ENCODE measurements at places on chromosomes 2 and 18. TPM values are rescaled to one million over a fixed set of nuclear protein-coding genes. Genes with fewer than 3 reads are reported as not detected.

The TUBA4B gene
- not detected for total RNA-seq

The CCDC68 gene
- 2.9 TPM for total RNA-seq

The C2orf66 gene
- 0.38 TPM for total RNA-seq

GRCh38 chr2:152791979-152792378 is 73.6 kb downstream of the ARL6IP6 start:
- DNase-seq: no peak
- no peak overlapping the region for H3K4me3 ChIP-seq
- H3K4me1 ChIP-seq: peaks cover under 1% of the 10 kb centered on the region
- H3K36me3 ChIP-seq: no peaks in the 10 kb centered on the region
- H3K27ac ChIP-seq: no peak overlapping the region

DNA sequence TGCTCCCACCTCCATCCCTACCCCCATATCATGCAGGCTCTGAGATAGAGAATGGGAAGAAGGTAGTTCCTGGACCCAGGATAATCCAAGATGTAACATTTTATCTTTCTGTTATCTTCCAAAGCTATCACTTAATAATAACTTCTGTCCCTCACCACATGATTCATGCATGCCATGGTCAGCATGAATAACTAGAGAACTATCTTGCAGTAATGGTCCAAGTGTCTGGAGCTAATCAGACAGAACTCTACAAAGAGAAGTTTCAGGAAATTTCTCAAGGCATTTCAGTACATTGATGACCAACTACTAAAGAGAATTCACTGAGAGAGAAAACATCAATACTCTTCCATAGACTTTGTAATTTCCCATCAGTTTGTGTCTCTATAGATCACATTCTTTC is 1469.7 kb upstream of the PIK3C3 start:
- H3K27me3 ChIP-seq: no peaks in the 10 kb centered on the region
- H3K27ac ChIP-seq: no peak overlapping the region
- H3K4me3 ChIP-seq: no peak overlapping the region
- H3K36me3 ChIP-seq: no peaks in the 10 kb centered on the region
- no peak for DNase-seq

DNA sequence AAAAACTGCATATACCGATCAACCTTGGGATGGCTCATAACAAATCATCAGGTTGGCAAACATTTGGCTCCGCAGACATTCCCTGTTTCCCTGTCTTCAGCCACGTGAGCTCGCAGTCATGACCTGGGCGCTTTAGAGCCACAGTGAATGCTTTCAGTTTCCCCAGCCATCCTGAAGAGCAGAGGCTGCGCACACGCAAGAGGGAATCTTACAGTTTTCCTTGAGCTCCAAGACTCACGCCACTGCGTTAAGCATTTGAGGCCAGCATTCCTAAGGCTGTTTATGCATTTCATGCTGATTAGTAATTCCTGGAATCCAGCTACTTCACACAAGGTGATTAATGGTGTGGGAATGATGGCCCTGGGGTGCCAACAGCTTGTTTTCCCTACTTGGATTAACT is 95.1 kb downstream of the MTCL1 start:
- no peaks in the 10 kb centered on the region for H3K27me3 ChIP-seq
- no peak overlapping the region for H3K4me3 ChIP-seq
- no peak for DNase-seq
- peaks cover 14% of the 10 kb centered on the region for H3K36me3 ChIP-seq
- peak overlapping the region; percentile 83 for H3K27ac ChIP-seq
- peaks cover 43% of the 10 kb centered on the region for H3K4me1 ChIP-seq

DNA sequence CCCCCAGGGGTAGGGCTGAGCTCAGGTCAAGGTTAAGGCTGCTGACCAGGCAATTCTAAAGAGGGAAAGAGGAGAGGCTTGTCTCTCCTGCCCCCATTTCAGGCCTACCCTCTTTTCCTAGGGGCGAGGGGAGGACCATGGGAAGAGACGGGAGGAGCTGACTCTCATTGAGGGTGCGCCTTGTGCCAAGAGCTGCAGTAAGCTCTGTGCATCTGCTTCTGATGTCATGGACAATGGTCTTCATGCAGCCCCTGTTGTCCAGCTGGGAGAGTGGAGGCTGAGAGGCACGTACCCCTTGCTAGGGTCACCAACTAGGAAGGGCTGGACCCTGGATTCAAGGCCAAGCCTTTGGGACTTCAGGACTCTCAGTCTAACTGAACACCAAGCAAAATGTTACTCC is 45.2 kb downstream of the PTGR3 start:
- no peak for DNase-seq
- no peaks in the 10 kb centered on the region for H3K36me3 ChIP-seq
- peaks cover 26% of the 10 kb centered on the region for H3K27me3 ChIP-seq
- peaks cover 5% of the 10 kb centered on the region for H3K4me1 ChIP-seq

GRCh38 chr2:36568516-36569246 is 29.3 kb downstream of the FEZ2 start:
- no peak overlapping the region for H3K27ac ChIP-seq
- no peak overlapping the region for H3K4me3 ChIP-seq
- peaks cover 31% of the 10 kb centered on the region for H3K36me3 ChIP-seq
- DNase-seq: no peak
- no peaks in the 10 kb centered on the region for H3K27me3 ChIP-seq

GRCh38 chr18:31042406-31043181 is at the start of gene DSC3:
TSS of gene DSC3 (minus strand) at chr18:31042742. CDS start at chr18:31042660, 82 bp downstream.
- H3K27ac ChIP-seq: peak within 1 kb of the TSS; percentile 94
- peaks cover 18% of the 10 kb centered on the region for H3K4me1 ChIP-seq
- H3K27me3 ChIP-seq: peaks cover 79% of the 10 kb centered on the region
- peak within 1 kb of the TSS; percentile 74 for H3K4me3 ChIP-seq
- DNase-seq: peak; percentile 42
